ENCODE measurements at places on chromosomes 16 and 17.
A peak's percentile ranks its signal among the peaks of the same experiment; 100 is the strongest.

DNA sequence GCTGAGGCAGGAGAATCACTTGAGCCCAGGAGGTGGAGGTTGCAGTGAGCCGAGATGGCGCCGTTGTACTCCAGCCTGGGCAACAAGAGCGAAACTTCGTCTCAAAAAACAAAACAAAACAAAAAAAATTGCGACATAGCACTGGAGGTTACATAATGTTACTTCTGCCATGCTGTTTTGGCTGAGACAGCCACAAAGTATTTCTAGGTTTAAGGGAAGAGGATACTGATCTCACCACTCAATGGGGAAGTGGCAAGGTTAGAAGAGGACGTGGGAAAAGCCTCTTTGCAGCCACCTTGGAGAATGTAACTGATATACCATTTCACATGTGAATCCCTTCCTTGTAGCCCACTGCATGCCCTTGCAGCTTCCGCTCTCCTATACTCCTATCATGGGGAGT, 131.2 kb upstream of the NLRP1 start:
- no peak for DNase-seq

- DNase-seq: no peak
These were observed 21.7 kb upstream of the TMEM220 start for GRCh38 chr17:10751563-10751962.

DNA sequence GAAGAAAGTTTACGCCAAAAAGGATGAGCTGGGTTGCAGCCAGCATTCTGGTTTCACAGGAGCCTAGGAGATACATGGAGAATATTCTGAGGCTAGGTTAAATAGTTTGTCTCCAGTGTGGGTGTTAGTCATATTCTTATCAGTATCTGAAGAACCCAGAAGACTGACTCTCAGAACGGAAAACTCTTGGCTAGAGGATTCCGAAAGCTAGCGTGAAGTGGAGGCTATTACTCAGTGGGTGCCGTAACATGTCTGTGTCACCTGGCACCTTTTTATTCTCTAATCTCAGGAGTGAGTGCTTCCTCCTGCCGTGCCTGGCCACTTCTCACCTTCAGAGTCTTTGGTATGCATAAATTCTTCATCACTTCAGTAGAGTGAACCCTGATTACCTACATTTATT, 199.5 kb downstream of the WWOX start:
- no peak for DNase-seq

GRCh38 chr17:57819285-57819684, 30.6 kb downstream of the MRPS23 start:
- no peak for DNase-seq

DNA sequence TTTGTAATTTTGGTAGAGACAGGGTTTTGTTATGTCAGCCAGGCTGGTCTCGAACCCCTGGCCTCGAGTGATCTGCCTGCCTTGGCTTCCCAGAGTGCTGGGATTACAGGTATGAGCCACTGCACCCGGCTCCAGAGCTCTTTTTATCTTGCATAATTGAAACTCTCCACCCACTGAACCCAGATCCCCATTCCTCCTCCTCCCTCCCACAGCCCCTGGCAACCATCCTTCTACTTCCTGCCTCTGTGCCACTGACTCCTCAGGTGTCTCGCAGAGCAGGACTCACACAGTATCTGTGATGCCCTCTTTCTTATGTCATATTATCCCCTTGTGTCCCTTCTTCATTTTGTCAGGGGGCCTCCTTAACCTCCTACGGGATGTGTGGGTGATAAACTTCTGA, 340.7 kb downstream of the SLC39A11 start:
- no peak for DNase-seq

- DNase-seq: no peak
These were observed 520 bp downstream of the JPT2 start for GRCh38 chr16:1678500-1679098.

DNA sequence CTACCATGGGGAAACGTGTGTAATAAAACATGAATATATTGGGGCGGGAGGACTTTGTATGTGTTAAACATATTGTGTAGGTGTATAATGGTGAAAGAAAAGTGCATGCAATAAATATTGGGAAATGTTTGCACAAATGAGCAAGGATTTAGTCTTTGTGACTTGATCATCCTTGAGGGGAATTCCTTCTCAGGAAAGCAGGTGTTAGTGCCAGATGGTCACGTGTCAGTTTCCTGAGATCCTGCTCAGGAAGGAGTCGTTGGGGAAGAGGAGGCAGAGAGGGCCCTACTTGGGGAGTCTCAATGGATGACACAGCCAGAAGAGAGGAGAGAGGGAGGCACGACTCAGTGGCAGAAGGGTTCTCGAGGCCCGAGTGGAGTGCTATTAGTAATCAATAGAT, 53.2 kb downstream of the MSI2 start:
- DNase-seq: no peak

DNA sequence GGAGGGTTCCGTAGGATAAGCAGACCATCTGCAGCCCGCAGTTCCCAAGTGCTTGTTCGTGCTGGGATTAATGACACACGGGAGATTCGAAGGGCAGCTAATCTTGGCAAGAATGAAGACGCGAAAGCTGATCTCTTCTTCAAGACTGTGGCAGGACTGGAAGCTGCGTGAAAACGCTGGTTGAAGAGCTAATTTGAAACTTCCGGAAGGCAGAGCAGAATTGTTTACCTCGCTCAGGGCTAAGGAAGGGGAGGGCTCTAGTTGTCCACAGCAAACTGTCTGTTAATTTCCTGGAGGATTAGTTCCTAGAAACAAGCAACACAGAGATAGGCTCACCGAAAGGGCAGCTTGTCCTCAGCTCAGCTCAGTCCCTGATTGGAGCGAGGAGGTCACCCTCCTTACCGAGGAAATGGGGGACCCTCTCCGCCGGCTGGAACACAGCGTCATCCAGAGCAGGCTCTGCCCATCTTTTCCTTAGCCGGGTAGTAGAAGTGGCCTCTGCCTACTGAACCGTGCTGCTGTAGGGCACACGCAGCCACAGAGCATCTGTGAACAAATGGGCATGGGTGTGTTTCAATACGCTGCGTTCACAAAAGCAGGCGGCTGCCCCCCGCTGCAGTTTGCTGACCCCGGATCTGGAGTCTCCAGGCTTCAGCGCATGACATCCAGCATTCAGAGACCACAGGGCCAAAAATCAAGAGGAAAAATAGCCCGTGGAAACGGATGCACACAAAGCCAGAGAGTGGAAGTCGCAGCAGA, 16.7 kb upstream of the BAIAP2 start:
- DNase-seq: peak; percentile 83

DNA sequence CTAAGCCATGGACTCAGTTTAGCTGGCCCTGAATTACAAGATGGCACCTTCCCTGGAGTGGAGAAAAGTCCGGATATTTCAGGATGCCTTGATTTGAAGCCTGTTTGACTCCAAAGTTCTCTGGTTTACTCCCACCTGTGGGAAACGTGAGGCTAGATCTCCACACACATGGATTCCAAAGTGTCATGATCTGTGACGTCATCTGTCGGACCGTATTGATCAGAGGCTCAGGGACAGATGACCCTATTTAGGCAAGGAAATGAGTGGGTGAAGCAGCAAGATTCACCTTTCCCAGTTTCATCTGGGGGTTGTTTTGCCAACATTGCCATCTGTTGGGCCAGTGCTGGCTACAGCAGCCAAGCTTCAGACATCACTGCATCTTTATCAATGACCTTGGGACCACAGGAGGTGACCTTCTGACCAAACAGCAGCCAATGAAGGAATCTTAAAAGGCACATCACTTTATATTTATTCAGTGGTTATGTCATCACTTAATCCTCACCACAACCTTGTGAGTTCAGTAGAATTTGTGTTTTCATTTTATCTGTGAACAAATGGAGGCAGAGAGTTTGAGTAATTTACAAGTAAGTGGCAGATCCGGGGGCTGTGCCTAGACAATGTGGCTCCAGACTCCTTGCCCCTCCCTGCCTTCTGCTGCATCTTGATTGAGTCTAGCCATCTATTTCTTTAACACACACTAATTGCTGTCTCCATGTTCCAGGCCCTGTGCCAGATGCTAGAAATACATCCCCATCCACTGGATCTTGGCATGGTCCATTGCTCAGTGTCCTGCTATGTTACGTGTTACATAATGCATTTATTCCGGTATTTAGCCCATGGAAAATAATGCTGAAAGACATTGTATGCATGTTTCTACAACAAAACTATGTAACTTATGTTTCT, 1.5 kb upstream of the CDH13 start:
- DNase-seq: no peak

- no peak for DNase-seq
These were observed 26.4 kb downstream of the ARHGAP44 start for GRCh38 chr17:12815642-12816141.

DNA sequence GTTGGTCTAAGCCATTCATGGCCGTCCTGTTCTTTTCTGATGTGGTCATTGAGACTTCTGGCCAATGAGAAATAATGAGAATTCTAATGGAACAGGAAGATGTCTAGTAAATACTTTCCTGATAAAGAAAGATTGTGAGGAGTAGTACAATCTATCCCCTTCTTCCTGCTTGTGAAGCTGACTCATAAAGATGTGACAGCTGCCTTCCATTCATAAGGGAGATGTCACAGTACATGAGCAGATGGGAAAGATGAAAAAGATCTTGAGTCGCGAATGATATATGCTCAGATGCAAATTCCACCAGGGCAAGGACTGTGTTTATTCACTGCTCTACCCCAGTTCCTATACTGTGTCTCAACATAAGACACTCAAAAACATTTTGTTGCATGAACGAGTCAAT, 111.7 kb upstream of the FOXF1 start:
- no peak for DNase-seq

- no peak for DNase-seq
These were observed 22.7 kb downstream of the CIBAR2 start for GRCh38 chr16:85089525-85089924.

DNA sequence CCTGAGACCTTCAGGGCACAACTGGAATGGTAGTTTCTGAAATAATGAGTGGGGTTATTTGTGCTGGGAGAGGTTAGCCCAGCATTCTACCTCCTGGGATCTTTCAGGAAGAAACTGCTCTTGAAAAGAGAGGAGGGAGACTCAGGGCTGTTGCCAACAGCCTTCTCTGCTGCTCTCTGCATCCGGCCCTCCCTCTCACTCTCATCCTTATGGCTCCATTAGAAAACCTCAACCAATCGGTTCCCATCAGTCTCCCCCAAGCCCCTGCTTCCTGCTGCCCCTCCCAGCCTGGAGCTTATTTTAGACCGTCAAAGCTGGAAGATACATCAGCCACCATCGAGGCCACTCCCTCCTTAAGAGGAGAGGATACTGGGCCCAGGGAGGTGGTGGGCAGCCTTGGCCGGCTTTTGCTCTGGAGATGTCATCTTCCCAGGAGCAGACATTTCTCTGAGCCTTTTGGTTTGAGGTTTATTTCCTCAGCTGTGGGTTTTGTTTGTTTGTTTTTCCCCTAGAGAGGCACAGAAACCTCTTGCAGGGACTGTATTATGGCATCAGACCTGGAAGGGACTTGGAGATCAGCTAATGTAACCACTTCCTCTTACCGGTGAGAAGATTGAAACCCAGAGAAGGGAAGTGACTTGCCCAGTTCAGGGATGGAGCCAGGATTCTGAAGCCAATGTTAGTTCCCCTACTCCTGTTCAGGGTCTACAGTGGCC, 2.7 kb downstream of the MPRIP start:
- peak; percentile 76 for DNase-seq

- DNase-seq: no peak
These were observed 189.4 kb downstream of the CCT6B start for GRCh38 chr17:34771891-34772290.

DNA sequence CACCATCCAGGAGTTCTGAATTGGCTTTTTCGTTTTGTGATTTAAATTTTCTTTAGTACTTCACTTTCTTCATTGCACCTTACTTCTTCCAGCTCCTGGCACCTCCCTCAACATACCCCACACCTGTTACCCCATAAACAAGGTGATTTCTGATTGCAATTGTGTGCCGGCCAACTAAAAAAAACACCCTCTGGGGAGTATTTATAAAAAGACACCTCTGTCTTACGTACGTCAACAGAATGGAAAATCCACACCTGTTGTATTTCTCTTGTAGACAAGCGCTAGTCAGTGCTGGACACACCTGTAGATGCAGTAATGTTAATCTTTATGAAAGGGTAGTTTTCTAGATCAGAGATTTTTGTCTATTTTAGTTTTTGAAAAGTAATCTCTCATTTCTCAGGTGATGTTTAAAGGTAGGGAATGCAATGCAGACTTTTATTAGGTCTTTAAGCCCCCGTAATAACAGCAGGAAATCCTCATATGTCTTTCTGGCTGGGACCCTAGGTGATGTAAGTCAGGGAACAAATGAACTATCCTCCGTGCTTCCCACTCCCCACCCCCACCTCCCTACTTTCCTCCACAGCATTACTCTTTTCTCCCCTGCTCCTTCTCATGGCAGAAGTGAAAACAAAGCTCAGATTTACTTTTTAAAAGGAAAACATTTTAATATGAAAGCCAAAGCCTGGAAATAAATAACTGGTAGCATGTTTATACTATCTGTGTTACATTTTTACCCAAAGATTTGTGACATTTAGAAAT, 4.2 kb downstream of the MSI2 start:
- no peak for DNase-seq
